SJSA1 (cell line): ENCODE measurements at places on chromosomes 2 and 18. TPM values are rescaled to one million over a fixed set of nuclear protein-coding genes. Genes with fewer than 3 reads are reported as not detected.
A peak's percentile ranks its signal among the peaks of the same experiment; 100 is the strongest.

DNA sequence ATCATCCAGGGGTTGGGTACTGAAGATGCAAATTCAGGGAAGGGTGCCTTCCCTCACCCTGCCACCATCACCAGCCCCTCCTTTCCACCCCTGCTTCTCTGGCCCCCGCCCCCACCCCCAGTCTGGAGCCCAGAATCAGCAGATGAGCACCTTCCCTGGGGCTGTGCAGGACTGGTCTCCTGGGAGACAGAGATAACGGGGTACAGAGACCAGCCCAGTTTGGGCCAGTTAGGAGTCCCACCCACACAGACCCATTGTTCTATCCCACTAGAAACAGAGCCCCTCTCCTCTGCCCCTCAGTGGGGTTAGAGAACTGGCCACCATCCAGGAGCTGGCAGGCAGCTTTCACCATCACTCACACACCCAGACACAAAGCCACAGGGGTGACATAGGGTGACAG, 4.5 kb upstream of the CRYBA2 start:
- H3K4me1 ChIP-seq, result peaks cover 19% of the 10 kb centered on the region
- no peaks in the 10 kb centered on the region for H3K36me3 ChIP-seq

GRCh38 chr2:170503563-170503962, 211.6 kb upstream of the SP5 start:
- H3K4me3 ChIP-seq, result no peak overlapping the region
- no peak for DNase-seq
- H3K36me3 ChIP-seq, result no peaks in the 10 kb centered on the region
- H3K27me3 ChIP-seq, result peaks cover 2% of the 10 kb centered on the region; the same call in 1 of the 2 replicates
- H3K4me1 ChIP-seq, result no peaks in the 10 kb centered on the region
- no peak overlapping the region for H3K27ac ChIP-seq

DNA sequence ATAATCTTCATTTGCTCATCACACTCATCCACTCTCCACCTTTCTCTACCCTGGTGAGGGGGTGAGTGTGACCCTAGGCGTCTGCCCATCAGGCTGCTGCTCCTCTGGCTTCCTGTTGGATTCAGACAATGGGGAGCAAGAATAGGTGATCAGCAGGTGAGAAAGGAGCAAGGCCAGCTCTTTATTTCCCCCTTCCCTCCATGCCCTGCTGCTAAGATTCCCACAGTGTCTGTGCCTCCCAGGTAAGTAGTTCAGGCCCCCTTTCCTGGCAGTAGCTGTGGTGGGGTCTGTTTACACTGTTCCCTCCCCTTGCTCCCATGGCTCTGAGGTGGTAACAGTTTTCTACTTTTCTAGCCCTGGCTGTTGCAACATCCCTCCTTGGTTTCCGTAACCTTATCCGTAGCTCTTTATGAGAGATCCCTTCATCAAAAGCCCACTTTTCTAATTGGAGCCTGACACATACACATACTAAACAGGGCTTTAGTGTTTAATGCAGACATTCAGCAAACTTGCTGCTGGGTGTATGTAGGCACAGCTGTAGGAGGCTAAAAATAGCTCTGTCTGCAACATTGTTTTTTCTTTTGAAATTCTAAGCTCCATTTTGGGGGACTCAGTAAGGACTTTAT, 27.5 kb downstream of the MAP2 start:
- DNase-seq, result no peak
- H3K27ac ChIP-seq, result no peak overlapping the region
- H3K27me3 ChIP-seq, result peaks cover 7% of the 10 kb centered on the region
- H3K4me3 ChIP-seq, result no peak overlapping the region
- no peaks in the 10 kb centered on the region for H3K36me3 ChIP-seq

GRCh38 chr18:75057169-75057960, 151.6 kb downstream of the PTGR3 start:
- no peaks in the 10 kb centered on the region for H3K4me1 ChIP-seq
- H3K4me3 ChIP-seq, result no peak overlapping the region
- no peaks in the 10 kb centered on the region for H3K36me3 ChIP-seq

- no peaks in the 10 kb centered on the region for H3K27me3 ChIP-seq
- H3K27ac ChIP-seq, result no peak overlapping the region
- H3K4me1 ChIP-seq, result no peaks in the 10 kb centered on the region
- no peaks in the 10 kb centered on the region for H3K36me3 ChIP-seq
- no peak overlapping the region for H3K4me3 ChIP-seq
- DNase-seq, result no peak
Measured at GRCh38 chr2:3256157-3256556, 121.5 kb downstream of the EIPR1 start.

DNA sequence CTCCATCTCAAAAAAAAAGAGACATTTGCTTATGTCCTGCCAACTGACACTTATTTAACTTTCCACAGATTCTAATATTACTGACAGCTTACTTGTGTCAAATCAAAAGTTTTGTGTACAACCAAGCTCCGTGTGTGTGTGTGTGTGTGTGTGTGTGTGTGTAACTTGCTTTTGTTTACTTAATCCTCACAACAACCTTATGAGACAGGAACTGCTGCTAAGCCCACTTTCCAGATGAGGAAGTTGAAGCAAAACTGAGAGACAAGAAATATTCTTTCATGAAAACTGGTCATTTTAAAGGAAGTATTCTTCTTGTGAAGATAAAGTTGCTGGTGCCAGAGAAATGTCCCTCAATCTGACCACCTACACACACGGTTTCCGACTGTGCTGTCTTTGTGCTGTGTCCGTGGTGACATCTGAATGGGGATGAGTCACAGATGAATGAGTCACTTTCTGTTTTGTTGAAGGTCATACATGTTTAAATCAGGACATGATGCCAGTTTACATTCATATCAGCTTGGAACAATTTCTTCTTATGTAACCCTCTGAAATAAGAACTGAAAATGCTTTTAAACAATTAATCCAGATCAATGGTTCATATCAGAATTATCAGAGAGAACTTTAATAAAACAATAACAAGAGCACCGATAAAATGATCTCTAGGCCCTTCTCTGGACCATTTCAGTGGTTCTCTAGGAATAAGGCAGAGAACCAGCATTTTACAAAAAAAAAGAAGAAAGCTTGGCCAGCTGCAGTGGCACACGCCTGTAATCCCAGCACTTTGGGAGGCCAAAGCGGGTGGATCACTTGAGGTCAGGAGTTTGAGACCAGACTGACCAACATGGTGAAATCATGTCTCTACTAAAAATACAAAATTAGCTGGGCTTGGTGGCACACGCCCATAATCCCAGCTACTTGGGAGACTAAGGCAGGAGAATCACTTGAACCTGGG, 95.5 kb downstream of the THNSL2 start:
- peaks cover 14% of the 10 kb centered on the region for H3K4me1 ChIP-seq
- no peaks in the 10 kb centered on the region for H3K27me3 ChIP-seq
- peak; percentile 59 for DNase-seq
- H3K27ac ChIP-seq, result peak overlapping the region; percentile 23; the same call in 1 of the 2 replicates
- no peaks in the 10 kb centered on the region for H3K36me3 ChIP-seq

- no peak overlapping the region for H3K27ac ChIP-seq
- peaks cover 32% of the 10 kb centered on the region for H3K4me1 ChIP-seq
- H3K27me3 ChIP-seq, result no peaks in the 10 kb centered on the region
- no peak overlapping the region for H3K4me3 ChIP-seq
- H3K36me3 ChIP-seq, result no peaks in the 10 kb centered on the region
Measured at GRCh38 chr2:58109481-58109880, 62.9 kb downstream of the VRK2 start.

- H3K4me3 ChIP-seq, result peak overlapping the region; percentile 44
- no peak for DNase-seq
- H3K27me3 ChIP-seq, result no peaks in the 10 kb centered on the region
- H3K27ac ChIP-seq, result no peak overlapping the region
- peaks cover 19% of the 10 kb centered on the region for H3K4me1 ChIP-seq
- H3K36me3 ChIP-seq, result peaks cover 13% of the 10 kb centered on the region
Measured at GRCh38 chr2:161238265-161238559, 70.0 kb upstream of the PSMD14 start.

GRCh38 chr2:19480673-19481072, 122.2 kb upstream of the OSR1 start:
- DNase-seq, result no peak
- H3K27me3 ChIP-seq, result no peaks in the 10 kb centered on the region
- H3K27ac ChIP-seq, result no peak overlapping the region
- H3K4me1 ChIP-seq, result no peaks in the 10 kb centered on the region

GRCh38 chr2:31207790-31208189, 9.5 kb downstream of the CAPN14 start:
- no peak overlapping the region for H3K27ac ChIP-seq
- H3K36me3 ChIP-seq, result no peaks in the 10 kb centered on the region
- no peaks in the 10 kb centered on the region for H3K27me3 ChIP-seq
- DNase-seq, result no peak
- no peaks in the 10 kb centered on the region for H3K4me1 ChIP-seq
- H3K4me3 ChIP-seq, result no peak overlapping the region

GRCh38 chr2:171703574-171704347, 16.5 kb downstream of the DYNC1I2 start:
- peaks cover 44% of the 10 kb centered on the region for H3K36me3 ChIP-seq
- no peak overlapping the region for H3K4me3 ChIP-seq
- no peak for DNase-seq
- no peak overlapping the region for H3K27ac ChIP-seq
- no peaks in the 10 kb centered on the region for H3K27me3 ChIP-seq

GRCh38 chr2:234761910-234762309, 189.9 kb upstream of the SH3BP4 start:
- no peaks in the 10 kb centered on the region for H3K36me3 ChIP-seq
- H3K4me3 ChIP-seq, result no peak overlapping the region
- no peak overlapping the region for H3K27ac ChIP-seq
- no peaks in the 10 kb centered on the region for H3K4me1 ChIP-seq
- no peaks in the 10 kb centered on the region for H3K27me3 ChIP-seq
- DNase-seq, result no peak

DNA sequence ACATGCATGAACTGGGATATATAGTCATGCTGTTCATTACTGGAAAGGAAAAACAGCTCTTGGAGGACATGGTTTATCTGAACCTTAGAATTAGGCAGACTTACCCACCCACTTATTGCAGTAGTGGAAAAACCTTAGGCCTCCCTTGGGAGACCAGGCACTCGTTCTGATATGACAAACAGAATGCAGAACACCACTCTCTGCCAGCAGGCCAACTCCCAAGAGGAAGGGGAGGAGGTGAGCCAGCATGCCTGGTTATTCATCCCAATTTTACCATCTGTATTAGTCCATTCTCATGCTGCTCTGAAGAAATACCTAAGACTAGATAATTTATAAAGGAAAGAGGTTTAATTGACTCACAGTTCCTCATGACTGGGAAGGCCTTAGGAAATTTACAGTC, 17.5 kb downstream of the C18orf63 start:
- no peaks in the 10 kb centered on the region for H3K27me3 ChIP-seq
- H3K4me3 ChIP-seq, result no peak overlapping the region
- no peak overlapping the region for H3K27ac ChIP-seq
- DNase-seq, result no peak

- H3K4me1 ChIP-seq, result no peaks in the 10 kb centered on the region
- no peaks in the 10 kb centered on the region for H3K36me3 ChIP-seq
- H3K4me3 ChIP-seq, result no peak overlapping the region
- H3K27me3 ChIP-seq, result no peaks in the 10 kb centered on the region
- DNase-seq, result no peak
Measured at GRCh38 chr2:114569166-114569565, 126.7 kb downstream of the DPP10 start.

DNA sequence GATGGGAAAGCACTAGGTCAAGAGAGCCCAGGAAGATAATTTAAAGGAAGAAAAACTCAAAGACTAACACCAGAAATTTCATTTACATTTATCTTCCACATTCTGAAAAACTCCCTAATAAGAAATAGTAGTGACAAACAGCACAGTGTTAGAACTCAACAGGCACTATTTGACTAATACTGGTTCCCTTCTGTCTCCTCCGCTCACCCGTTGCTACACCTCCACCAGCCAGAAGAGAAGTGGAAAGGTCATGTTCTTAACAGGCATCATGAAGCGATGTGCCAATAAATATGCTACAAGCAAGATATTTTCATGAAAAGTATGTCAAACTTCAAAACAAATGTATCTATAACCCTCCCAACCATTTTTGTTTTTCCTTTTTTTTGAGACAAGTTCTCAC, 5.7 kb downstream of the ROCK1 start:
- H3K4me1 ChIP-seq, result peaks cover 11% of the 10 kb centered on the region
- no peaks in the 10 kb centered on the region for H3K27me3 ChIP-seq

DNA sequence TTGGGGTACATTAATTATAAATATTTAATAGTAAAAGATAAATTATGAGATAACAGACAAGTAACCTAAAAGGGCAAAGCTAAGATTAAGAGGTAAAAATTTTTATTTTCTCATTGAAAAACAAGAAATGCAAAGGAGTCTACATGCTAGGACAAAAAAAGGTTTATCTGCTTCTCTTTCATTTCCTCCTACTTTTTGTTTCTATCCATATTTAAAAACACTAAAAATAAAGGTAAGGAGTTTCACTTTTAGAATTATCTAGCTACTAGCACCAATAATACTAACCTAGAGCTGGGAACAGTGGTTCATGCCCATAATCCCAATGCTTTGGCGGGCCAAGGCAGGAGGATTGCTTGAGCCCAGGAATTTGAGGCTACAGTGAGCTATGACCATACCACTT, 1551.7 kb upstream of the SLC39A10 start:
- DNase-seq, result no peak
- no peak overlapping the region for H3K4me3 ChIP-seq
- H3K36me3 ChIP-seq, result no peaks in the 10 kb centered on the region
- H3K4me1 ChIP-seq, result no peaks in the 10 kb centered on the region

- H3K36me3 ChIP-seq, result no peaks in the 10 kb centered on the region
- H3K4me3 ChIP-seq, result no peak overlapping the region
- DNase-seq, result no peak
- no peaks in the 10 kb centered on the region for H3K4me1 ChIP-seq
- no peaks in the 10 kb centered on the region for H3K27me3 ChIP-seq
- H3K27ac ChIP-seq, result no peak overlapping the region
Measured at GRCh38 chr2:228731517-228731916, 539.6 kb downstream of the PID1 start.

DNA sequence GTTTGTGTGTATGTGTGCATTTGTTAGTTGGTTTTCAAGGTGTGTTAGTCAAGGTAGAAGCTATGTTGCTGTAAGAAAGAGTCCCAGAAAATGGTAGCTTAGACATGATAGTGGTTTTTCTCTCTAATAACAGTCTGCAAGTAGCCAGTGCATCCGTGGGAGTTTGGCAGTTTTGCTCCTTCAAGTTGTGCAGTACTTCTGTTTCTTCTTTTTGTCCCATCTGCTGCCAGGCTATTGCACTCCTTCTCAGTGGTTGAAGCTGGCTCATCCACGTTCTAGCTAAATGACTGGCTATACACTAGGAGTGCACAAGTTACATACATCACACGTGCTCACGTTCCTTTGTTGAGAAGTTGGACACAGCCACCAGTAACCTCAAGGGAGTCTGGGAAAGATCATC, 134.7 kb downstream of the ASXL3 start:
- H3K36me3 ChIP-seq, result no peaks in the 10 kb centered on the region
- H3K27me3 ChIP-seq, result no peaks in the 10 kb centered on the region
- no peak for DNase-seq
- H3K27ac ChIP-seq, result no peak overlapping the region
- no peak overlapping the region for H3K4me3 ChIP-seq

GRCh38 chr18:24315170-24315569, 82.5 kb downstream of the OSBPL1A start:
- H3K4me3 ChIP-seq, result no peak overlapping the region
- H3K36me3 ChIP-seq, result 0 out of 2 replicates have a peak, but pooled peaks cover 2% of the 10 kb centered on the region
- DNase-seq, result no peak

LYG2 gene
- total RNA-seq, result not detected in 2 replicates

DLGAP1 gene
- total RNA-seq, result not detected in 2 replicates

QPCT gene
- 7.1 and 10.8 TPM in 2 replicates for total RNA-seq

TRIM54 gene
- not detected in 2 replicates for total RNA-seq

RAPGEF4 gene
- total RNA-seq, result 0.13 and 0.47 TPM in 2 replicates

MYOM1 gene
- total RNA-seq, result not detected in 2 replicates

FAM168B gene
- total RNA-seq, result 119 and 138 TPM in 2 replicates

CEP76 gene
- 16.6 and 24.1 TPM in 2 replicates for total RNA-seq

HES6 gene
- 13.8 and 31.7 TPM in 2 replicates for total RNA-seq

NYAP2 gene
- not detected in 2 replicates for total RNA-seq

PLA2R1 gene
- total RNA-seq, result 1.9 and 2.3 TPM in 2 replicates

M1AP gene
- total RNA-seq, result not detected in 2 replicates

PER2 gene
- 4.6 and 5.8 TPM in 2 replicates for total RNA-seq

ASXL3 gene
- total RNA-seq, result not detected in 2 replicates

GAD1 gene
- 0.21 and 2.8 TPM in 2 replicates for total RNA-seq

LIMS2 gene
- 5.3 and 9.0 TPM in 2 replicates for total RNA-seq
